ENCODE measurements at places on chromosomes 1 and 21. TPM values are rescaled to one million over a fixed set of nuclear protein-coding genes. Genes with fewer than 3 reads are reported as not detected.
A peak's percentile ranks its signal among the peaks of the same experiment; 100 is the strongest.

RUNX3 gene
- total RNA-seq = 95.3 TPM

KRTAP10-9 gene
- total RNA-seq = not detected

HES3 gene
- not detected for total RNA-seq

RBM11 gene
- 12.5 TPM for total RNA-seq

DNA sequence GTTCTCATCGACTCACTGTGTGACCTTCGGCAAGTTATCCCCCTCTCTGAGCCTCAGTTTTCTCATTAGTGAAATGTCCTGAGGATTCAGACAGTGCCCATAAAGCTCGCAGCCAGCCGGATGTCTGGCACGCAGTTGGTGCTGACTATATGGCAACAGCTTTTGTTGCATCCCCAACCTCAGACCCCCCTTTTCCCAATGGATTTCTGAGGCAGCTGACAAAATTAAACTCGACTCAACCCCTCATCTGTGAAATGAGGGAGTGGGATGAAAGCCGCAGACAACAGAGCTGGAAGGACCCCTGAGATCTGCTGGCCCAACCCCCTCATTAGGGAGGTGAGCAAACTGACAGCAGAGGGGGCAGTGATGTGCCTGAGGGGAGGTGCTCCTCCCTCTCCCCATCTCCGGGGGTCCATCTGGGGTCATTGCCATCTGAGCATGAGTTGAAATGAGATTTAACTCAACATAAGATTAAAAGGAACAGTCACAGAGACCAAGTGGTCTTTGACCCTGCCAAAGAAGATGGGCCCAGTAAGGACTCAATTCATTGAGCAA, 40.4 kb downstream of the NKAIN1 start:
- DNase-seq = no peak

GRCh38 chr1:230677200-230677599, 34.9 kb downstream of the COG2 start:
- DNase-seq = no peak

GRCh38 chr1:218164111-218164929, 120.8 kb upstream of the RRP15 start:
- DNase-seq = no peak

DNA sequence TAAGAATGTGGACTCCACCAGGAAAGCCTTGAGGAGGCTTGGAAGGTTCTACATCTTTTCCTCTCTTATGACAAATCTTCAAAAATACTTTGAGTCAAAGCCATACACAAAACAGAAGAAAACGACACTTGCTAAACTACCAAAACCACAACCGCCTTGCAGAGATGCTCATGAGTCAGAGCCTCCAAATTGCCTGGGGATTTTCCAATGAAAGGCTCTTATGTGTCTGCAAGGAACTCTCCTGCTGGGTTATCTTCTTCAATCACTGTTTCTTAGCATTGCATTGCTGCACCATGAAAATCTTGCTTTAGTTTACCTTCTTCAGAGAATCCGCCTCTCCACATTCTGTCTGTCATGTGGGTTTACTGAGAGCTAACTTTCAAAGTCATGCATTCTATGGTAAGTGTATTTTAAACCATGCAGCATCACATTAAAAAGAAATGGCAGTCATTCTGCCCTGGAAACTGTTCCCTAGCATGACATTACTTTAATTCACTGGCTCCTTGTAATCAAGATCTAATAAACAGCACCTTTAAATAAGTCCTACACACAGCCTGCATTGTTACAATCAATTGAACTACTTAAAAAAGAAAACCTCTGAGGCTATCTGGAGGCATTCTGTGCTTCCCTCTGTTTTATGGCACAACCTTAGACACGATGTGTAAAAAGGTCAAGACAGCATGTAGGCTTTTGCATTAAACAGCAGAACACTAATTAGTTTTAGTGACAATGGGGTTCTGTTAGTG, 210.0 kb upstream of the FOXD3 start:
- no peak for DNase-seq

DNA sequence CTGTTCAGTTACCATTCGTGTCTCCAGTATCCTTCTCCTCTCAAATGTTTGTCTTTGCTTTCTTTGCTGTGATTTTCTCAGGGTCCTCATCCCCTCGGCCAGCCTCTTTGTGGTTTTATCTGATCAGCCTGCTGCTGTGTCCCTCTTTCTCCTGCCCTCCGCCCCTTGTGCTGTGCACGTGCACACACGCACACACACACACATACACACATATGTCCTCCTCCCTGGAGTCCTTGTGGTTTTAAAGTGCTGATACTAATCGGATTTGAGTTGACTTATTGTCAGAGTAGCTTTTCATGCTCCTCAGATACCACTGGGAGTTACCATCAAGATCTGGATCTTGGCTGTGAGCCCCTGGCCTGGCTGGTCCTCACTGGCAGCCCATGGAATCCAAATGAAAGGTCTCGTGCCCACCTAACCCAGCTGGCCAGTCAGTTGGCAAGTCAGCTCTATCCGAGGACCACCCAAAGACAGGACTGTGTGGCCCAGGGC, 34.1 kb downstream of the QSOX1 start:
- DNase-seq = no peak

GRCh38 chr1:187275346-187275745, 446.6 kb downstream of the PLA2G4A start:
- no peak for DNase-seq

DNA sequence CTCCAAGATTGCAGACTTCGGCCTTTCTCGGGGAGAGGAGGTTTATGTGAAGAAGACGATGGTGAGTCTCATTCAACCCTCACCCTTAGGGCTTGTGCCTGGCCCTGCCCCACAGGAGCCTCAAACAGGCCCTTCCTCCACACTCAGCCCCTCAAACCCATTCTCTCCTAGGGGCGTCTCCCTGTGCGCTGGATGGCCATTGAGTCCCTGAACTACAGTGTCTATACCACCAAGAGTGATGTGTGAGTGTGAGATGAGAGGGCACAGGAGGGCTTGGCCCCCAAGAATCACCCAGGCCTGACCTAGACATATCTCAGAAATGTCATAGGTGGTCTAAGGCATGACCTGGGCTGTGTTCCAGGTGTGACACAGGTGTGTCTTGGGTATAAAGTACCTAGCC, 18.3 kb upstream of the MPL start:
- no peak for DNase-seq

DNA sequence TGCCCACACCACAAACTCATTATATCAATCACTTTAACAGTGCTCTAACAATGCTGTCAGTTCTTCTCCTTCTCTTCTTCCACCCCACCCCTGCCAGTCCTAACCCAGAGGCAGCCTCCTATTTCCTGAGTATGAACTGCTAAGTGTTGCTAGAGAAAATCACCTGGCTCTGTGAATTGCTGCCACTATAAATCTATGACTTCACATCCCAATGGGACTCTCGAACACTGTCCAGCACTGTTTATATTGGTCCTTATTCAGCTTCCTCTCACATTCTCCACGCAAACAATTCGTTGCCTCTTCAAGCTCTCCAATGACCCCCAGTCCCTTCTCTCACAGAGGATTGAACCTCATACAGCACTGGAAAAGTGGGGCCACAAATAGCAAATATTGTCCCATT, 27.0 kb upstream of the USH2A start:
- no peak for DNase-seq

DNA sequence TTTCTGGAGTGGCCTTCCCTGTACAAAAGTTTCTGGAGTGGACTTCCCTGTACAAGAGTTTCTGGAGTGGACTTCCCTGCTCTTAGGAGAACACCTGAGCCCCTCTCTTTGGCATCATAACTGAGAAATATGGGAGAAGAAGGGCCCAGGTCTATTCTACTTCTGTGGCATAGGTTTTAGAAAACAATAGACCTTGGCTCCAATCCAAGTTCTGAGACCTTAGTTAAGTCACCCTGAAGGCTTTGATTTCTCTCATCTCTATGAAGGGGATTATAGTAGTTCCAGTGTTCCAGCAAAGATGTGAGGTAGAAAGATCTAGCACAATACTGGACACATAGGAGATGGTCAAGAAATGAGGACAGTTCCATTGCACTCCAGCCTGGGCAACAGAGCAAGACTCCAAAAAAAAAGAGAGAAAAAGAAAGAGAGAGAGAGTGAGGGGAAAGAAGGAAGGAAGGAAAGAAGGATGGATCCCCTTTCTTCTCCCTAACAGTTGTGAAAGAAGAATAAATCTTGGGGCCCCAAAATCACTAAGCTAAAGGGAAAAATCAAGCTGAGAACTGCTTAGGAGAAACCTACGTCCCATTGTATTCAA, 13.3 kb upstream of the EIF4G3 start:
- DNase-seq = no peak

GRCh38 chr1:62728963-62729362, 40.8 kb upstream of the DOCK7 start:
- DNase-seq = no peak

DNA sequence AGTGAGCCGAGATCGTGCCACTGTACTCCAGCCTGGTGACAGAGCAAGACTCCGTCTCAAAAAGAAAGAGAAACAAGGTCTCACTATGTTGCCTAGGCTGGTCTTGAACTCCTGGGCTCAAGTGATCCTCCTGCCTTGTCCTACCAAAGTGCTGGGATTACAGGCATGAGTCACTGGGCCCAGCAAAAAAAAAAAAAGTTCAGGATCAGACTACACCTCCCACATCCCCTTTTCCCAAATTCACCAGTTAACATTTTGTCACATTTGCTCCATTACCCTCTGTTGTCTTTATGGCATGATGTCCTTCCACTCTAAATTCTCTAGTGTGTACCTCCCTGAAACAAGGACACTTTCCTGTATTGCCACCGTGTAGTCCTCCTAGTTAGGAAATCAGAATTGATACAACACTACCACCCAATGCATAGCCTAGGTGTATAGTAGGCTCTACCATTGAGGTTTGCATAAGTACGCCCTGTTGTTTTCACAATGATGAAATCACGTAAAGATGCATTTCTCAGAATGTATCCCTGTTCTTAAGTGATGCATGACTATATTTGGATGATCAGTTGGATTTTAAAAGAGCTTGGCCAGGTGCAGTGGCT, 10.7 kb downstream of the SPEN start:
- no peak for DNase-seq

GRCh38 chr1:216822480-216822879, 99.3 kb upstream of the ESRRG start:
- no peak for DNase-seq

DNA sequence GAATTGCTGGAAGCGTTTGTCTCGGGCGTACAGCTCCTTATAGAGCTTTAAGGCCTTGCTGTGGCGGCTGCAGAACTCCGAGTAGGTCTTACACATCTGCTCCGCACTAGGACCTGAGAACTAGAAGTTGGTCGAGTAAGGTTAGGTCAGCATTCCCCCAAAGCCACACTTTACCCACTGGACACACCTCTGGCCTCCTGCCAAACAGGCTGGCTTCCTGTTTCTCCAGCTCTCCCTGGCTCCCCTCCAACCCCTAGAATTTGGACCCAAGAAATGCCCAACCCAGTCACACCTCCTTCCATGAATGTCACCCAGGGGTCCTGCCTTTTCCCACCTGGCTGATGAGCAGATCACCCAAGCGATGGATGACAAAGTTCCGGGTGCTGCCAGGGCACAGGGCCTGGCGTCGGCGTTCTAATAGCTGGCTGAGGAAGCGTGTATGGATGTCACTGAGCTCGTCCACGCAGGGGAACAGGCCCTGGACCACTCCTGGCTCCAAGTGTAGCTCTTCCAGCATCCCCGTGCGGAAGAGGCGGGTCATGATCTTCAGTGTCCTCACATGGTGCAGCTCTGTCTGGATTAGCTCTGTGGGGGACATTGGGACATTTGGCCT, 15.6 kb downstream of the ARHGEF2 start:
- no peak for DNase-seq

- DNase-seq = no peak
These were observed 3.9 kb upstream of the AJAP1 start for GRCh38 chr1:4650481-4650880.

DNA sequence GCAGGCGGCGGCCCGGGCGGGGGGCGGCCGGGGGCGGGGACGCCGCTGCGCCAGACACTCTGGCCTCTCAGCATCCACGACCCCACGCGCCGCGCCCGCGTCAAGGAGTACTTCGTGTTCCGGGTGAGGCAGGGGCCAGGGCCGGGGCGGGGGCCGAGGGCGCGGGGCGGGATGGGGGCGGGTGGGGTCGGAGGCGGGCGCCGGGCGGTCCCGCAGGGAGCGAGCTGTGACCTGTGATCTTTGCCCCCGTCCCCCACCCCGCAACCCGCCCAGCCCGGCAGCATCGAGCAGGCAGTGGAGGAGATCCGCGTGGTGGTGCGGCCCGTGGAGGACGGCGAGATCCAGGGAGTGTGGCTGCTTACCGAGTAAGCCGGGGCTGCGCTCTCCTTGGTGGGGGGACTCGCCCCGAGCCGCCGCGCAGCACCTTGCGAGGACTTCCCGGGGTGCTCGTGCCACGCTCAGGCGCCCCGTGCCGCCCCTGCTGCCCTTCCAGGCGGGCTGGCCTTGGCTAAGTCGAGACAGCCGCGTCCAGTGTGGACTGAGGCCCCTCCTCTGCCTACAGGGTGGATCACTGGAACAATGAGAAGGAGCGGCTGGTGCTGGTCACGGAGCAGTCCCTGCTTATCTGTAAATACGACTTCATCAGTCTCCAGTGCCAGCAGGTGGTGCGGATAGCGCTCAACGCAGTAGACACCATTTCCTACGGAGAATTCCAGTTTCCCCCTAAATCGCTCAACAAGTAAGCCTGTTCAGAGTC, 514 bp downstream of the TPRG1L start:
- peak; percentile 30 for DNase-seq

GRCh38 chr1:66642992-66643391, 109.0 kb downstream of the SGIP1 start:
- no peak for DNase-seq
